ENCODE measurements at places on chromosomes 11 and 22.
A peak's percentile ranks its signal among the peaks of the same experiment; 100 is the strongest.

DNA sequence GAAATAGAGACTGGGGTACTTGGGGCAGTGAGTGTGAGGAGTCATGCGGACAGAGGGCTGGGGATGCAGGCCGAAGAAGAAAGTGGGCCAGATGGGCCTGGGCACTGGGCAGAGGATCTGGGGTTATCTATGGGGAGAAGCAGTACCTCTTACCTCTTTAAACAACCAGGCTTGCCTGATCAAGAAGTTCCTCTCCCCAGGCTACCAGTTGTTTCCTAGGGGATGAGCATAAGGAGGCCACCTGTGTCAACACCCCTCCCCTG is 98.4 kb upstream of the PITPNB start:
- DNase-seq, result no peak

GRCh38 chr22:47043835-47044721 is 281.6 kb downstream of the TBC1D22A start:
- DNase-seq, result no peak

DNA sequence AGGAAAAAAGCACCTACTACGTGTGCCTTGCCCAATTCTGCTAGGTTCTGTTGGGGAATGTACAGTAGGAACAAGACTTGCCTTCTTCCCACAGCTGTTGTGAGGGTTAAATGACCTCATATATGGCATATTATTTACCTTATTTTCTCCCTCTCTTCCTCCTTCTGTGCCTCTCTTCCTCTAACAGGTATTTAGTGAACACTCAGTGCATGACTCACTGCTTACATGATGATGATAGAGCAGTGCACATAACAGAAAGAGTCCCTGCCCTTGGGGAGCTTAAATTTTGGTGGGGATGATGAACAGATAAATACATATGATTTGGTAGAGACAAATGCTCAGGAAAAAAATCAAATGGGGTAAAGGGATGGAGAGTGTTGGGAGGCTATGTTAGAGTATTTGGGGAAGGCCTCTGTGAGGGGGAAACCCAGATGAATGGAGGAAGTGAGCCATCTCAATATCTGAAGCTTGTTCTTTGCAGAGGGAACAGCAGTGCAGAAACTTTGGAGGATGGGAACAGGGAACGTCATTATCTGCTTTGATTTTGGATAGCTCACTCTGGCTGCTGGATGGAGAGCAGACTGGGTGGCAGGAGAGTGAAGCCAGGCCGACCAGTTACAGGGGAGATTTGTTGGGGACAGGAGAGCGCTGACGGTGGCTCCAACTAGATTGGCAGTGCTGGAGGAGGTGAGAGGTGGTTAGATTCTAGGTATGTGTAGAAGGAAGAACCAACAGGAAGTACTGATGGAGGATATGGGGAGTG is 95.5 kb upstream of the TENM4 start:
- DNase-seq, result no peak

- DNase-seq, result no peak
These were observed 52.2 kb downstream of the C11orf58 start for GRCh38 chr11:16790486-16791190.

DNA sequence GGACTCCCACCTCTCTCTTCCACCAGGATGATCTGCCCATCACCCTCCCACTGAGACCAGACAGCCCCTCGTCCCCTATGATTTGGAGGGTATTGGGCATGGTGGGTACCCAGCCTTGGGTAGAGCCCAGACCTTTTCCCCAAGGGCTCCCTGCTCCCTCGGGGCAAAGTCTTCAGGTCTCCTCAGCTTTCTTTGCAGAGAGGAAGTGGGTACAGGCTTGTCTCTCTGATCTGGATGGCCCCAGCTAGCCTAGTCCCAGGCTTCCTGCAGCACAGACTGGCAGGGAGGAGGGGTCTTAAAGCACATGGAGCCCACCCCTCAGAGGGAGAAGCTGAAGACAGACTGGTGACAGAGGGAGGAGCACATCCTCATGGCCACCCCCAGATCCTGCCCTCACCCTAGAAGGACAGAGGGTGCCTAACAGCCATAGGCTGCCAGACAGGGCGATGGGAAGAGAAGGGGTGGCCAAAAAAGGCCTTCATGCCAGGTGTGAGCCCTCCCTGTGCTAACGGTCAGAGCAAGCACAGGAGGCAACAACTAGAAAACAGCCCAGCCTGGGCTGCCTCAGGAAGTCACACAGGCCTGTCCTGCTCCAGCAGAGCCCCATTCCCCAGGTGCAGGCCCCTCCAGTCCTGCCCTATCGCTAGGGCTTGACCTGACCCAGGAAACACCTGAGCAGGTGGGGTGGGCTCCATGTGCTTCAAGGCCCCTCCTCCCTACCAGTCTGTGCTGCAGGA is 30.4 kb downstream of the SLC22A12 start:
- no peak for DNase-seq

DNA sequence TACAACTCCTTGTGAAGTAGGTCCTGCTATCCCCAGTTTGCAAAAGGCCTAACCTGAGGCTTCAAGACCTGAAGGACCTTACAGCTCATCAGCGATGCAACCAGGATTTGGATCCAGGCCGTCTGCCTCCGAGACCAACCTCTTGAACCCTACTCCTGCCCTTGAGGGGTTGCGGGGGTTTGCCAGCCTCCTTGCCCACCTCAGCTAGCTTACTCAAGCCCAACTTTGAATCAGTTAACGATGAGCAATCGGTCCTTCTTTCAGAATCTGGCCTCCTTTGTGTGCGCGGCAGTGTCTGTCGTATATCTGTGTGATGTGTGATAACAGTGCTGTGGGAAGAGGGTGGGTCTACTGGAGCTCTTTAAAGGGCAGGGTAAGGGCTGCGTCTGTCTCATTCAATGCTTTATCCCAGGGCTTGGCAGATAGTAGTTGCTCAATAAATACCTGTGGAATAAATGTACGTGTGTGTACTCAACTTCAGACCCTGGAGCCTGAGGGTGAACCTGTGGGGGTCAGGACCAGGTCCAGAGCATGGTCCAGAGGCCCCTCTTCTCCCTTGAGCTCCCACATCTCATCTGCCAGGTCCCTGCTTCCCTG is 3.2 kb downstream of the CHRM1 start:
- no peak for DNase-seq

- no peak for DNase-seq
These were observed 93.2 kb upstream of the OR4B1 start for GRCh38 chr11:48123254-48123875.

GRCh38 chr11:125188021-125188420 is 23.5 kb downstream of the PKNOX2 start:
- DNase-seq, result no peak

DNA sequence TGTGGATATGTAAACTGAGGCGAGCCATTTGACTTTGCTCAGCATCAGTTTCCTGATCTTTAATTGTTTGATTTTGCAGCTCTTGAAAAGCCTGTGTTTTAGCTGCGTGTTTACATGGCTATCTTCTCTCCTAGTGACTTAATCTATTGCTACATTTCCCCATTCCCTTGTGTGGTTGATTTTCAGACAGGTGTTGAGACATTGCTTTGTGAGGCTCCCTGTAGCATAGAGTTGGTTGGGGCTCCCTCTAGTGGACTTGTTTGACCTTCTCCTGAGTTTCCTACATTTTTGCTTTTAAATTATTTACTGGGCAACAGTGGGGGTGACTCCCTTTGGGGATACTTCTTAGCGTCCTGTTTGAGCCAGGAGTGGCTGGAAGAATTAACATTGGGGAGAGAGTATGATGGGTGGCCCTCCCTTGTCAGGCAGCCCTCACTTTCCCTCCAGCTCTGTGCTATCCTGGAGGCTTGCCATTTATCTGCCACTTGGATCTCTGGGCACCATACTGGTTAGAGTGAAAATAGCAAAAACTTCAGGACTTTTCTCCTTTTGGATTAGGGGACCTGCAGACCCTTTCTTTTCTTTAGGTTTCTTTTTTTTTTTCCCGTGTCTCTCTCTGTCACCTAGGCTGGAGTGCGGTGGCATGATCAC is 9.2 kb upstream of the CBL start:
- DNase-seq, result peak; percentile 62

- no peak for DNase-seq
These were observed 33.0 kb upstream of the NUP160 start for GRCh38 chr11:47881145-47881544.

DNA sequence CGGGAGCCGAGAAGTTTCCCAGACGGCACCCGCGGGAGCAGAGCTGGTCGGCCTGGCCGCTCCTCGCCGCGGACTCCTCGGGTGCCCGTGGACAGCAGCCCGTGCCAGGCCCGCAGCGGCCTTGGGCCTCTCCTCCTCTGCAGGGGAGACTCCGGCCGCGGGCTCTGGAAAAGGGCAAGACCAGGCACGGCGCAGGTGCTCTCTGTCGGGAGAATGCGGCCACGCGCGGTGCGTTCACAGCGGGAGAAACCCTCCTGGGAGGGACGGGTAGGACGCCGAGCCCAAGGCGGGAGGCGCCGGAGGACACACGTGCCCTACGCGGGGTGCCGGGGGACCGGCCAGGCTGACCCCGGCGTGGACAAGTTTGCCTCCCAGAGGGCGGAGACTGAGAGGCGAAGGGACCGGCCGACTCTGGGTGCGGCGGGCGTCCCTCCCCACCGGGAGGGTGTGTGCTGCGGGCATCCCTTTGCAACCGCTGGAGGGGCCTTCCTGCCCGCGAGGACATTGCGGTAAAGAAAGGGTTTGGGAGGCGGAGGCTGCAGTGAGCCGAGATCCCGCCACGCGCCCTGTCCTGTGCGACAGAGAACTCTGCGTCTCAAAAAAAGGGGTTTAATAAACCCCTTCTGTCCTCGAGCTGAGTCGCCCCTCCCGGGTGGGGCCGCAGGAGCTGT is 2.3 kb downstream of the IFITM1 start:
- peak; percentile 71 for DNase-seq

DNA sequence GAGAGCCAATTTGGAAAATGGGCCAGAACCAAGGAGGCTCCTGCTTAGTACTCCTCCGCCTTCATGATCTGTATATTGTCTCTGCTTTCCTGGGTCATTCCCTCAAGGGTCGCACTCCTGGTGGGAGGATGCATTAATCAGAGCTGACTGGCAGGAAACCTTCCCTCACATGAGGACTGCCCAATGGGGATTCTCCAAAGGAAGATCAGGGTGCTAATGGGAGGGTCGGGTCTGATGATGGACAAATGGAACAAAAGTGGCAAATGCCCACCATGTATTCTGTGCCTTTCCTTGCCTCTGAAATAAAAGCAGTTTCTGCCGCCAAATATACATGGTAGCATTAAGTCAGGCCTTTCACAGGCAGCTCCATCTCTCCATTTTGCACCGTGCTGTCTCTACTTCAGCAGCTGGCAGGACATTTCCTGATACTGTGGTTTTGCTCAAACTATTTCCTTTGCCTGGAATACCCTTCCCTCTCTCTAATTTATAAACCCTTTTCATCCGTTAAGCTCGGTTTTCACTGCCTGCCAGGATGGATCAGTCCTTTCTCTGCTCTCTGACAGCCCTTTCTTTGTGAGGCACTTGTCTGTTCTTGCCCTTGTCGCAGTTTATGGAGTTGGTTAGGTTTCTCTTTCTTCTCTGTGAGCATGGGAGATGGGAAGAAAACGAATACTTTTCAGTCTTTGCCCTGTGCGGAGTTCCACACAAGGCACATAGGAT is 13.5 kb downstream of the SREBF2 start:
- DNase-seq, result no peak

GRCh38 chr11:26127336-26127735 is 204.6 kb upstream of the ANO3 start:
- DNase-seq, result no peak

- no peak for DNase-seq
These were observed 13.7 kb downstream of the KMT5B start for GRCh38 chr11:68199295-68199987.

- no peak for DNase-seq
These were observed 48.2 kb downstream of the UBASH3B start for GRCh38 chr11:122703541-122704272.

- no peak for DNase-seq
These were observed 5.9 kb upstream of the VWA5A start for GRCh38 chr11:124109377-124109776.

GRCh38 chr11:104433751-104434150 is 269.8 kb upstream of the PDGFD start:
- DNase-seq, result no peak

DNA sequence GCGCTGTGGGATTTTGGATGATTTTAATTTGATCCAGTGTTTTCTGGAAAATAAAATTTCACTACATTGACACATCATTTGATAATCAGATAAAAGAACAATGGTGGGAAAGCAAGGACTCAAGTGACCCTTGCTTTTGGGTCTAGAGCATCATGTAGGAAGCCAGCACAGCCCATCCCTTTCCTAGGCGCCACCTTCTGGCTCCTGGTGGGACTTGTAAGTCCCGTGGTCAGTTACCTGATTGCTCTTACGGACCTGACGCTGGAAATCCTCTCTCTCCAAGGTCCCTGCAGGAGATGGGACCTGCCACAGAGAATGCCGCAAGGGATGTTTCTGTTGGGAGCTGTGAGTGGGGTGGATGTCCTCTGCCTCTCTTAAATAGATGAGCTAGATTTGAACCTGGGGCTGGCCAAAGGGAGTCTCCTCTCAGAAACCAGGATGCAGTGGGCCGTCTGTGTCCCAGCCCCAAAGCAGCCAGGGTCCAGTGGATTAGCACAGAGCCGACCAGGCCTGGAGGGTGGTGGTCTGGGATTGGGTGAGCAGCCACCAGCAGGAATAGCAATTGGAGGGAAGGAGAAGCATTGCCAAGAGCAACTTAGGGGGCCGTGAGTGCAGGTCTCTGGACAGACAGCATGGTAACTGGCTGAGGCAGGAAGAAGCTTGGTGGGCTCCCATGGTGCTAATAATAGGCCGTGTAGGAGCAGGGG is 21.7 kb downstream of the TIMP3 start:
- DNase-seq, result no peak

DNA sequence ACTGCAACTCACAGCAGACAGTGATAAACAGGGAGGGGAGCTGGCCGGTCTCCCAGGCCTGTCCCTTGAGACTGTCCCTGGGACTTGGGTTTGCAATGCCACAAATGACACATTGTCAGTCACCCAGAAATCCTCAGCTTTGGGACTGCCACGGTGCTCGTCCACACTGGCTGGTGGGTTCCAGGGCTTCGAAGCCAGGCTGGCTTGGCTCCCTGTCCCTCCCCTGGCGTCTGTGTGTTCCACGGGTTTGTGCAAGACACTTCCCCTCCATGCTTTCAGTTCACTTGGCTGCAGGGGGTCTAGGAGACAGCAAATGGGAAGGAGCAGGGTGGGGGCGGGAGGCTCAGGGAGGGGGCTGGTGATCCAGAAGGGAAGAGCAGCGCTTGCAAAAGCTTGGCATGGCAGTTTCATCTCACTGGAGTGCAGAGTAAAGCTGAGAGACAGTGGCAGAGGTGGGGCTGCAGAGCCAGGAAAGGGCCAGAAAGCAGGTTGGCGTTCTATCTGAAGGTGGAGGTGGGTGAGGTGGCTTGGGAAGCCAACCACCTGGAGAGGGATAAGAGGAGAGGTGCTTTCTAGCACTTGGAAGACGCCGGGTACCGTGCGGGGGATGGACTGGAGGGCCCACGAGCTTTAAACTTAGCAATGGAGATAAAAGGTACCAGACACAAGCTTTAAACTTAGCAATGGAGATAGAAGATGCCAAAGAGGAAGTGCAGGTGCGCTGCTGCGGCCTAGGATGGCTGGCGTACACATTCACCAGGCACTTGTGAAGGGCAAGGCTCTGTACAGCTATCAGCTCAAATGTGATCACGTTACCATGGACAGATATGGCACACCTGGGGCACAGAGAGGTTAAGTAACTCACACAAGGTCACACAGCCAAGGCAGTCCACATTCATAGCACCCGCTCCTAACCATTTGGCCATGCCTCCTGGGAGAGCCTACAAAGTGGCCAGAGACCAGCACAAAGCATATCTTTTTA is 86.4 kb upstream of the SHISAL1 start:
- DNase-seq, result no peak

GRCh38 chr11:63917692-63918506 is 935 bp upstream of the RCOR2 start:
- DNase-seq, result peak; percentile 33

- no peak for DNase-seq
These were observed 4.8 kb downstream of the ARHGEF17 start for GRCh38 chr11:73312851-73313327.

GRCh38 chr11:117146521-117146920 is 2.4 kb downstream of the PAFAH1B2 start:
- no peak for DNase-seq
